ENCODE measurements at places on chromosomes 16 and 17.
A peak's percentile ranks its signal among the peaks of the same experiment; 100 is the strongest.

DNA sequence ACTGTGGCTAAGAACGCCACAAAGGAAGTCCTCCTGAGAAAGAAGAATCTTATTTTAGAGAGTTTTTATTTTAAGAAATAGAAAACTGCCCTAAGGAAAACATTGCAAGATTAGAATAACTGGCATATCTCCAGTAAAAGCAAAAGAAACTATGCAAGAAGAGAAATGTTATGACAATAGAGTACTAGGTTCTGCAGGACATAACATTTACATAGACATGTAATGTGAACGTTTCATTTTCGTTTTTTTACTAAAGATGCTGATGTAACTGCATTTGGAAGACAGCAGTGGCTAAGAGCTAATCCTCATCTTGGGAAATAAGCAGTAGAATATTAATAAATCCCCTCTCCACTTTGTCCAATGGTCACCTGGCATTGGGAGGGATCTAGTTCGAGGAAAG is 7.8 kb upstream of the ASGR2 start:
- DNase-seq = no peak

- no peak for DNase-seq
Observed at GRCh38 chr16:57382535-57383275, 10.4 kb downstream of the CX3CL1 start.

GRCh38 chr17:43882761-43883415 is 24.4 kb downstream of the MPP2 start:
- DNase-seq = no peak

DNA sequence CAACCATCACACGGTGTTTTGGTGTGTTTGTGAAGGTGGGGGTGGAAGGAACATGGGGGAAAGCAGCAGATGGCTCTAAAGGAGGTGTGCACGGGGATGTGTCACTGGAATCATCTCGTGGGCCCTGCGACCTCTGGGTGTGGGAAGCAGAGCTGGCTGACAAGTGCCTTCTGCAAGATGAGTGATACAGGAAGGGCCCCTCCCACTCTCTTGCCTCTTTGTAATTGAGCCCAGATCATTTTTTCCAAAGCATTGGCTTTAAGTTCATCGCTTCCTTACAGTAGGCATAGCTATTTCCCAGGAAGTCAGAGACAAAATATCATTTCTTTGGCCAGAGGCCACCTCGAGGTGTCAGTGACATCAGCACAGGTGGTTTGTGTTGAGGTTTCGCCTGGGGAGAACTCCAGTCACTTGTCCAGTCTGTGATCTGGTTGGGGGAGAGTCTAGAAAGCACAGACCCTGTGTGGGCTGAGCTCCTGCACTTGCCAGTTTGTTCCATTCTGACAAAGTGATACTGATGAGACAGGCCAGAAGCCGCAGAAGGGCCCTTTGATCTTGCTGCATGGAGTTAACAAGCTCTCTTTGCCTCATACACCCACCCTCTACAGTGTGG is 20.6 kb upstream of the SNTB2 start:
- no peak for DNase-seq

DNA sequence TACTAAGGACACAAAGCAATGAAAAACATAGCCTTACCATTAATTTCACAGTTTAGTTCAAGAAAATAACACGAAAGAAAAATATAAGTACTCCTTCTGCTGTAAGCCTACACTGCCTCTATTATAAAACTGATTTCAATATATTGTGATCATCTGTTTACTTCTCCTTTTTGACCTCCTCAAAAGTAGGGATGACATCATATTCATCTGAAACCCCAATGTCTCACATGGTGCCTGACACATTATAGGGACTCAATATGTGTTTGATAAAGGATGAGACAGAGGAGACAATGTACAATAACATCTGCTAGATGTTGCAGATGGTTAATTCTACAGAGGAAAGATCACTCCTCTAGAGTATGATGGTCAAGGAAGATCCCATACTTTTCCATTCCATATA is 118.4 kb upstream of the NOG start:
- DNase-seq = no peak

DNA sequence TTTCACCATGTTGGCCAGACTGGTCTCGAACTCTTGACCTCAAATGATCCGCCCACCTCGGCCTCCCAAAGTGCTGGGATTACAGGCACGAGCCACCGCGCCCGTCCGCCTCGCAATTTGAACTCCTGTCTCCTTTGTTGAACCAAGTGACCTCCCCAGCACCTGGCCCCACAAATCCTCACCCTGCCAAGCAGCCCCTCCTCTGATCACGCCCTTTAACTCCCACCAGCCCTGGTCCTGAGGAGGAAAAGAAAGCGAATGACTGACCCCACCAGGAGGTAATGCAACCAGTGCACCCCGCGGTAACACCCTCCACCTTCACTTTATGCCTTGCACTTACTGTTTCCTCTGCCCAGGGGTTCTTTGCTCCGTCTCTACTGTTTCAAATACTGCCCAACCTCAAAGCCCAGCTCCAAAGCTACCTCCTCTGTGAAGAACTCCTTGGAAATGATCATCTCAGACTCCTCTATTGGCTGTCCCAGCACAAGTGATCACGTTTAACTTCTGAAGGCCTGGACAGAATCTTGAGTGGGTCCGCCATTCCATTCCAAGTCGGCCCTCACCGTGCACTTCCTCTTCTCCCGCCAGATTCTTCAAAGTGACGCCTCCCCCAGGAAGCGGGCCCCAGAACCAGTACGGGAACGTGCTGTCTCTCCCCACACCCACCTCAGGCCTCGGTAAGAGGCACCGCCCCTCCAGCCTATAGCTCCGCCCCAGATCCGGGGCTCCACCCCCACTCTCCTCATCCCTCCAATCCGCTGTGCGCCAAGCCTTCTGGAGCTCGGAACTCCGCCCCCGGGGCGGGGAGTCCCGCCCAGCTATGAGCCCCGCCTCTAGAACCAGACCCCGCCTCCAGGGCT is 4.4 kb downstream of the CD19 start:
- no peak for DNase-seq

GRCh38 chr16:24170407-24170806 is 85.7 kb upstream of the CACNG3 start:
- no peak for DNase-seq

GRCh38 chr16:23318639-23319038 is 16.5 kb downstream of the SCNN1B start:
- DNase-seq = no peak

- no peak for DNase-seq
Observed at GRCh38 chr17:72056727-72057290, 64.0 kb upstream of the SOX9 start.

DNA sequence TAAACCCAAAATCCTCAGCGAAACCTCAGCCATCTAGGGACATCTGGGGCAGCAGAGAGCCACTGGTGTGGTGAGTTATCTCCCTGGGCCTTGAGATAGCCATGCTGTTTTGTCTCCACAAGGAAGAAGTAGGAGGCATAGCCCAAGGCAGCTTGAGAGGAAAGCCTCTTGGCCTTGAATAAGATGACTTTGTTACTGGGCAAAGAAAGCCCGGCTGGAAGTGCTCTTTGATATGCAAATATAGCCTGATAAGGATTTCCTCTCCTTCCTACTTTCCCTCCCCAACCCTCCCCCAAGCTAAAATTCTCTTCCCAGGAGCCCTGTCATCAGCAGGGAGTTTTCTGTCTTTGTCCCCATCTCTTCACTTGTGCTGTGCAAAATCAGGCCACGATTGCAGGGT is 694.4 kb downstream of the MAF start:
- DNase-seq = no peak

DNA sequence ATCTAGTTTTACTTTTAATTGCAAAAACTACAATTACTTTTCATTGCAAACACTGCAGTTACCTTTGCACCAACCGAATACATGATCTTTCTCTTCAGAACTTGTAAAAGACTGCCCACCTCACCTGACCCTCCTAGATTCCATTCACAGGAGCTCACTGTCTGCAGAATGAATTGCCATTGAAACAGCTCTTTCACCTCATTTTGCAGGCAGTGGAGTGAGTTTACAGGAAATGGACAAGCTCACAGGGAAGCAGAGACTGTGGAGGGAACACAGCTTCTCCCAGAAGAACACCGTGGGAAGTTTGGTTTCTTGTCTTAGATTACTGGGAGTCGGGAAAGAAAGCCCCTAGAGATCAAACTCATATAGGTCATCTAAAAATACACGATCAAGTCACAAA is 439.7 kb upstream of the RBFOX1 start:
- DNase-seq = no peak

GRCh38 chr17:42225646-42226045 is 31.4 kb upstream of the GHDC start:
- no peak for DNase-seq

DNA sequence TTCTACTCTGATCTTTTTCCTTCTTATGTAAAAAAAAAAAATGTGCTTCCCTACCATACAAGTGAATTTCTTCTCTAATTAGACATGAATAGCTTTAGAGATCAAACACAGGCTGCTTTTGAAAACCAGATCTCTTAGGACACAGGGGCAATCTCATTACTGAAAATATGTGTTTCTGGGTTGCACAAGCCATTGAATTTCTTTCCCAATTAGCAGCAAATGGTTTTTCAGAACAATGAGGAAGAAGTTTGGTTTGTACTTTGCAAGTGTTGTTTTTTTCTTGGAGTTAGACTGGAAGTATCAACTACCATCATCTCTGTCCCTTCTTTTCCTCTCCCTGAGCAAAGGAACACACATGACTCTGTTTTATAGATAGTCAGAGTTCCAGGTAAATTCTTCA is 5.6 kb upstream of the ANKS4B start:
- no peak for DNase-seq

GRCh38 chr17:4146641-4147040 is 3.6 kb downstream of the CYB5D2 start:
- DNase-seq = no peak

- no peak for DNase-seq
Observed at GRCh38 chr16:521381-522210, 5.9 kb upstream of the CAPN15 start.

GRCh38 chr17:71251276-71251675 is 869.5 kb upstream of the SOX9 start:
- DNase-seq = no peak

DNA sequence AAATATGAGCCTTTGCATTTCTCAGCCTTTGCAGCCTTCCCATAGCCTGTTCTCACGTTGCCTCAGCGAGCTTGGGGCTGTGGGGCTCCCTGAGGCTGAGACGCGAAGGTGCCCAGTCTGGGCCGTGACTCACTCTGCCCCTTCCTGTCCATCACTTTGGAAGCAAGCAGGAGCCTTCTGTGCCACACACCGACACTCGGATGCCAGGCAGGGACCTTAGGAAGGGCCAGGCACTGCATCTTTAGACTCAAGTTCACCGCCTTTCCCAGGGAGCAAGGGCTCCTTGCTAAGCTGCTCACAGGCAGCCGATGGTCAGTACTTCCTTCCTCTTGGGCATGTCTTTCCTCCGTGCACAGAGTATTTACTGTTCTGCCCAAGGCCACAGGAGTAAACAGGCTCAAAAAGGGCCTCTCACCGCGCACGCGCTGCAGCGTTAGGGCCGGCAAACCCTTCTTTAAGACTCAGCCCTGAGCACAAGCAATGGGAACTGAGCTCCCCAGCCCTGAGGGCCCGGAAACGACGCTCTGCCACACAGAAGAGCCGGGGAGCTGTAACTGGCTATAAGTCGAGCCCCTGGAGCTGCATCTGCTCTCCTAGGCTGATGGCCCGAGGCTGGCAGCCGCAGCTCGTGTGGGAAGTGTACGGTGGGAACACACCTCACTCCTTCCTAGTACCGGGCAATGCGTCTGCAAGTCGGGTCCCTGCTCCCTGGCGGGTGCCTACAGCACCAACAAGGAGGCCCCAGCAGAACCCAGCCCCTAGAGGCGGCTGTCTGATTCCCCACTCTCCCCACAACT is 7.2 kb downstream of the TIMM22 start:
- DNase-seq = no peak

DNA sequence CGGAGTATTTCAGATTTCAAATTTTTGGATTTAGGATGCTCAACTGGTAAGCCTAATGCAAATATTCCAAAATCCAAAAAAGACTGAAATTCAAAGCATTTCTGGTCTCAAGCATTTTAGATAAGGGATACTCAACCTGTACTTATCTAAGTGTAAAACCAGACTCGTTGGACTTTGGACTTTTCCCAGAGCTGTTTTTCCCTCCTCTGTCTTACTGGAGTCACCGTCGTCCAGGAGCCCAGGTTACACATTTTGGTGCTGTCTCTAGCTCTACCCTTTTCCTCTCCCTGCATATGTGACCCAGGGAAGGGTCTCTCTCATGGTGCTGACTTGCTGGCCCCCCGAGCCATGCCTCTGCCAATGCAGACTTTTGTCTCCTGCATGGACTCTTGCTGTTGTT is 46.0 kb upstream of the MMP2 start:
- no peak for DNase-seq

- peak; percentile 42 for DNase-seq
Observed at GRCh38 chr17:20092261-20092867, 83.2 kb downstream of the SPECC1 start.
